ENCODE measurements at places on chromosomes 3 and 15.

- peak; percentile 22 for DNase-seq
These were observed 353.0 kb downstream of the PLOD2 start for GRCh38 chr3:145807990-145808389.

GRCh38 chr3:191282251-191283185 is 46.7 kb upstream of the CCDC50 start:
- DNase-seq, result no peak

GRCh38 chr15:33126559-33127290 is 67.8 kb downstream of the FMN1 start:
- DNase-seq, result peak; percentile 94

DNA sequence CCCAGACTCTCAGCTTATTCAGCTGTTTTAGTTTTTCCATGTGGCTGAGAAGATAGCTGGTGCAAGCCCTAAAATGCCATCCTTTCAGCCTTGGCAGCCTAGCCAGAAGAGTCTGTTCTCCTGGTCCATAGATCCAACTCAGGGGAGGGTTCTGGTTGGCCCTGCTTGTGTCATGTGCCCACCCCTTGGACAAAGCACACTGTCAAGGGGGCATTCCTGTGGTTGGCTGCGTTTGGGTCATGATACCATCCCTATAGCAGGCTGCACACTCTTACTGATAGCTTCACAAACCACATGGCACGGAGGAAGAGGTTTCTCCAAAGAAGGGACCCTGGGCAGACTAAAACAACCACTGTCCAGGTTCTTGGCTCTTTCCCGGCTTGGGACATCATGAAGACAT is 8.4 kb upstream of the FSTL1 start:
- no peak for DNase-seq
